ENCODE measurements at places on chromosomes 12 and 14.

DNA sequence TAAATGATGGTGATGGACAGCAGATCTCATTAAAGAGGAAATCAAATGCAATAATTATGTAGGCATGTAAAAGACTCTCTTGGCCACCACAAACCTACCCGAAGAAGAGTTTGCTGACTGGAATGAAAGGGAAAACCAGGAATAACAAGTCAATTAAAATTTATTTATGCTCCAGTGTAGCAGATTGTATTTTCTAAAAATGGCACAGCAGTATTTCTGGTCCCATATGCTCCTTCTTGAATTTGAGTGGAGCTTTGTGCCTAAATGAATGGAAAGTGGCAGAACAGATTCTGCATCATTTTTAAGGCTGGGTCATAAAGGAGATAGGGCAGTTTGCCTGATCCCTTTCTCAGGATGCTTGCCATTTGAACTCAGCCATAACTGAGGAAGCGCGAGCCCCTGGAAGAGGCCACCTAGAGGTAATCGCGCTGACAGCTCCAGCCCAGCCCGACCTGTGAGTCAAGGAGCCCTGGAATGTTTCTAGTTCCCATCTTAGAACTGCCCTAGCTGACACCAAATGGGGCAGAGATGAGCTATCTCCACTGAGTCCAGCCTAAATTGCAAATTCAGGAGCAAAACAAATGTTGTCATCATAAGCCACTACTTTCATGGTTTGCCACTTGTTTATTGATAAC lies 229.2 kb upstream of the TMTC1 start:
- DNase-seq, result no peak

- no peak for DNase-seq
Observed at GRCh38 chr12:120849765-120850164, 54.4 kb downstream of the SPPL3 start.

DNA sequence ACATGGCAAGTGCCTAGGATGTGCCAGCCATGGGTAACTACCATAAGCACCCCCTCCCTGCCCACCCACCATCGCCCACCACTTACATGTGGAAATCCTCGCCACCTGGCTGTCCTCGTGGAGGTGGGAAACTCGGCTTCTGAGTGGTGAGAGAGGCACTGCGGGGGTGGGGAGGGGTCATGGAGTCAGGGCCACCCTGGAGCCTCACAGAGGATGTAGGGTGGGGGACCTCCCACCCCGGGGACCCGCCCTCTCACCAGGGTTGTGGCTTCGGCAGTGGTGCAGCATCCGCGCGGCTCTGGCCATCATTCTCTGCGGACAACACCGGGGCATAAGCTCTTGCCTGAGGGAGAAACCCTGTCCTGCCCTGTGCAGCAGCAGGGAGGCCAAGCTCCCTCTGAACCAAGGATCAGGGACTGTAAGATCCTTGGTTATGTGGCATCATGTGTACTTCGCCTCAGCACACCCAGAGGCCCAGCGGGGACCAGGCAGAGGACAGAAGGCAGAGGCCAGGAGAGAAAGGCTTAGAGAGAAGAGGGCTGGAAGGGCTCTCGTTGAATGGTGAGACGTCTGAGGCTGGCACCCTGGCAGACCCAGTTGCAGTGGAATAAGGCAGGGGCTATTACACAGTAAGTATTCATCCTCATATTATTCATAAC lies 12.8 kb upstream of the ENDOU start:
- DNase-seq, result no peak

GRCh38 chr12:12398026-12398859 lies 41.4 kb downstream of the BORCS5 start:
- no peak for DNase-seq

- DNase-seq, result peak; percentile 45
Observed at GRCh38 chr14:31944256-31945073, 132.6 kb upstream of the ARHGAP5 start.

DNA sequence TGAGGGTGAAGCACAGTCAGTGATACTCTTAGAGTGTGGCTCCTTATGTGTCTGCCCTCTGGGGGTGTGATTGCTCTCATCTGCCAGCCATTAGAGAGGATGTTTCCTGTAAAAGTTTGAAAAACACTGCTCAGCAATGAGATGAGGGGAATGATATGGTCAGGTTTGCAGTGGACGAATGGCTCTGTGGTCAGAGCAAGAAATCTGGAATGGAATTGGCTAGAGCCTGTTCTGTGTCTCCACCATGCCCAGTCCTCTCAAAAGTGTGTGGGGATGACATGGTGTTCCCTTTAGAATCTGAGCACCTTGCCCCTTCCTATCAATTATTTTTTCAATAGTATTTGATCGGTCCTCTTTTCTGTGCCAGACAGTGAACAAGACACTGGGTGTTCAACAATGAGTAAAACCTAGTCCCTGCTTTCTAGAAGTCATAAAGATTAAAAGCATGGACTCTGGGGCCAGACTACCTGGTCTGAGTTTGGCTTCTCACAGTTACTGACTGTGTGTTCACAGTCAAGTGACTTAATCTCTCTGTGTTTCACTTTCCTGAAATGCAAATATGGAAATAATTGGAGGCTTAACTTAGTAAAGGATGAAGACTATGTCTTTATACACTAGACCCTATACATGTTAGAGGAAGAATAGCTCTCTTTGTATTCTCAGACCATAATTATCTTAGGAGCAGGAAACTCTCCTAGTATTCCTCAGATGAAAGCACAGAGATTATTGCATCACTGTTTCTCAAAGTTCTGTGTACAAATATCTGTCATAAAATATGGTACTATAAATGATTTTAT lies 1.6 kb downstream of the ACSS3 start:
- no peak for DNase-seq
